ENCODE measurements at places on chromosomes 2 and 18.
A peak's percentile ranks its signal among the peaks of the same experiment; 100 is the strongest.

DNA sequence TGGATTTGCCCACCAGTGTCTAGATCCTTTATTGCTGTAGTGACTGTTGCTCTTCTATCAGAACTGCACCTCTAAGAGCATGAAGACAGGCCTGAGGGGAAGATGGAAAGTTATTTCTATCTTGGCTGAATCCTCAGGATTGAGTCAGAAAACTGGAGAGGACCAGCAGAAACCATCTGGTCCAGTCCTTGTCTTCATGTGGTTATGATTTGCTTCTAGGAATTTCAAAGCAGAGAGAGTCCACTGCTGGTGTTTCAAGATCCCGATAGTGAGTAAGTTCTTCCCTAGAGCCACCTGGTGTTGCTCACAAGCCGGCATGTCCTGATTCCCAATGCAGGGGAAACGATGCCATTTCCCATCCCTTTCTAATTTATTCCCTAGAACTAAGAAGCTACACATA lies 84.2 kb downstream of the NCKAP5 start:
- DNase-seq = no peak

DNA sequence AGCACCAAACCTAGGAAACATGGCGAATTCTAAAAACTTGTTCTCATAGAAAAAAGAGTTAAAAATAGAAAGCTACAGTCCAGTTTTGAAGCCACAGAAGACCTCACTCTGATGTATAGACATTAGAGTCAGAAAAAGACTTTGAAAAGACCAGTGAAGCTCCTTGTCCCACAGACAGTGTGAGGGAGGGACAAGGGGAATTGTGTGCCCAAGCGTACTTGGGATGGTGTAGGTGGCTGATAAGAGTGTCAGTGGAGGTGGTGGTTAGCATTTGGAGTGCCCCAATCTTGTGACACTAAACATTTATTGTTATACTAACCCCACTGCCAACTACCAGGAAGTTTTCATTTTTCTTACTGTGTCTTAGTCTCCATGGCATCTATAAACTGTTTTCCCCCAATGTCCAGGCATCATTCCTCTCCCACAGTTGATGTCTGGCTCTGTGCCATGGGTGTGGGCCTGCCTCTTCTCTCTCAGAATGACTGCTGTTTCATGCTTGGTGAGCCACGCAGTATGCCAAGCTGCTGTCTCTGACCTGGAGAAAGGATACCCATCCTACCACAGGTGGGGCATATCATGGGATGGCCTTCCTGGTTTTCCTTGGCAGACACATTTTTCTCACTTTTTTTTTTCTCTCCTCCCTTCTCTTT lies 161.4 kb downstream of the RPIA start:
- no peak for DNase-seq

GRCh38 chr2:122563781-122564180 lies 808.3 kb downstream of the TSN start:
- no peak for DNase-seq

DNA sequence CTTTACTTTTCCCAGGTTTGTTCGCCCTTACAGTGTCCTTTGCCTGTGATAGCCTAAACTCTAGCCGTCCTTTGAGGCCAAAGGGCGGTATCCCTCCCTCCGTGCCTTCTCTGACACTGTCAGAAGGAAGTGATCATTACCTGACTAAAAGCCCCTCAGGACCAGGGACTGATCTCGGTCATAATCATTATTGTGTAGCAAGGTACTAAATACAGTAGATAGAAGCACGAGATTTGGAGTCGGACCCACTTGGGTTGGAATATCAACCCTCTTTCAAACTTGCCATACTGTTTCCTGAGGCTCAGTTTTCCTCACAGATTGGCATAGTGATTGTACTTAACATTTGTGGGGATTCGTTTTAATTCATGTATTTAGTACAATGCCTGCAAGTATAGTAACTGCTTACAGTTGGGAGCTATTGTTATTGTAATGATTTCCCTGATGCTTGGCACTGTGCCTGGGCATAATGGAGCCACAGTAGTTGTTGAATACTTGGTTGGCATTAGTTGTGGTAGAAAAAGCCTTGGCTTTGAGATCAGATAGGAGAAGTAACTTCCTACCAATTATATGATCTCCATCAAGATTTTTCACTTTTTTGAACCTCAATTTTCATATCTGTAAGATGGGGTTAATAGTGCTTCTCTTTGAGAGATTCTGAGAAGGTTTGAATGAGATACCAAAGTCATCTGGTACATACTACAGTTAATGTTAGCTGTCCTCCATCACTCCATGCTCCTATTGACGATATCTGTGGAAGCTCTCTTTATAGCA lies 836 bp downstream of the STK11IP start:
- DNase-seq = no peak

DNA sequence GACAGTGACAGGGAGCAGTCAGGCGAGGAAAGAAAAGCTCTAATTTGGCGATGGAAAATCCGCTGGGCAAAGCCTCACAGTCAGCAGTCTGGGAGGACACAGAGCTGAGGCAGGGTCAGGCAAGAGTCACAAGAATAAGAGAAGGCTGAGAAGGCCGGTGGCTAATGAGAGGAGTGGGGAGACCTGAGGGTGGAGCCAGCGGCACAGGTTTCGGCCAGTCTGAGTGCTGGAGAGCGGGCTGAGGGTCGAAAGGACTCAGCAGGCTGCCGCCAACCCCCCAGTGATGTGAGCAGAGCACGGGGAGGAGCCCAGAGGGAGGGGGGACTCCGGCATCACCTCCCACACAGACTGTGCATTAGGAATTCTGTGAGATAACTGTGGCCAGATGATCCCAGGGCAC lies 500.6 kb upstream of the MYT1L start:
- peak; percentile 84 for DNase-seq

GRCh38 chr2:136444323-136444722 lies 321.0 kb upstream of the THSD7B start:
- DNase-seq = no peak

- no peak for DNase-seq
Observed at GRCh38 chr2:70083344-70084156, 3.7 kb upstream of the PCBP1 start.

GRCh38 chr2:52821631-52822030 lies 946.0 kb upstream of the CHAC2 start:
- peak; percentile 12 for DNase-seq

DNA sequence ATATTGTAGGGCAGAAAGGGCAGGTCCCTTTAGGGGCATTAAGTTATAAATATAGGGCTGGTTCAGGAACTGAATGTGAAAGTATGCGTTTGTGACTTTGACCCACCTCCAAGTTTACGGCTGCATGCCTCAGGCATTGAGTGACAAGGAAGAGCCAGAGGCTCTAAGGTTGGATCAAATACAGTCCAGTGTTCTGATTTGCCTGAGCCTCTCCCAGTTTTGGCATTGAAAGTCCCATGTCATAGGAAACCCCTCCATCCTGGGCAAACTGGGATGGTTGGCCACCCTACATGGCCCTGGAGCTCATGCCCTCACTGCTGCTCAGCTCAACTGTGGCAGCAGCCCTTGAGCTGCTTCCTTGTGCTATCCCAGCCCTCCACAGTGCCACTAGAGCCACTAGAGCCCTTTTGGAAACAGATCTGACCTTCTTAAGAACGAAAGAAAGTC lies 29.9 kb downstream of the HK2 start:
- DNase-seq = no peak

DNA sequence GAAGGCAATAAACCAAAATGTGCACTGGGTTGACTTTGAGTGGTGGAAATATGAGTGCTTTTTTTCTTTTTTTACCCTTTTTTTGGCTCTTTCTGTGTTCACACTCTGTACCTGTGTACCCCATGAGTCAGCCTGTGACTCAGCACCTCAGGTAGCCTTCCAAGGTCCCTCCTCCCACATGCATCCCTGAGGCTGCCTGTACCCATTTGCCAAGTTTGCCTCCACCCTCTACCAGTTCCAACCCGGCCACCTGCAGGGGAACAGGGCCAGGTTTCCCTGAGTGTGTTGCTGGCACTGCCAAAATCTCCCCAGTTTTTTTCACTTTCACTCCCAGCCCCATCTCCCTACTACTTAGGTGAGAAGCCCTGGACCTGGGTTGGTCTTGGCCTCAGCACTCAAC lies 14.0 kb downstream of the CXCR1 start:
- DNase-seq = no peak

DNA sequence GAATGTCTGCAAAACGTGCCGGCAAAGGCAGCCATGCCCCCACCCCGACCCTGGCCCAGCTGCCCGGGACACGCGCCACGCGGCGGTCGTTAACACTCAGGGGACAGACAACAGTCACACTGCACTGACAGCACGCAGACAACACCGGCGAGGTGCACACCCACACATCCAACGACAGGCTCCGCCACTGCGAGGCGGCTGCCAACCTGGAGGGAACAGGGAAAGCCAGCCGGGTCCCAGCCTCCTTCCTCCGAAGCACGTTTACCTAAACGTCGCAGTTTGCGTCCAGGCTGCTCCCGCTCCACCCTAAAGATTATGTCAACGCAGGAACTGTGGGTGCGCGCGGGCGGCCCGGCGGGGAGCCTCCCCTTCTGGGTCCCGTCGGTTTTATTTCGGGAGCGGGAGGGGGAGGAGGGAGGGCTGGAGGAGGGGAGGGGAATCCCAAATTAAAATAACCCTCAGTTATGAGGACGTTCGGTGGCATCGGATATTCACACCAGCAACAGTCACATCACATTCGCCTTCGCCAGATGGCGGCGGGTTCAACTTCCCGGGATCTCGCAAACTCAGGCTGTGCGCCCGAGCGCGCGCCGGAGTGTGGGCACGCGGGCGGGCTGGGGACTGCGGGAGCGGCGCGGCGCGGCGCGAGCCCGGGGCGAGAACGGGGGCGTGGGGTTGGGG lies 644 bp downstream of the PTGR3 start:
- DNase-seq = peak; percentile 72
